Caco-2 (cell line): ENCODE measurements at places on chromosomes 12 and 14. TPM values are rescaled to one million over a fixed set of nuclear protein-coding genes. Genes with fewer than 3 reads are reported as not detected.

DNA sequence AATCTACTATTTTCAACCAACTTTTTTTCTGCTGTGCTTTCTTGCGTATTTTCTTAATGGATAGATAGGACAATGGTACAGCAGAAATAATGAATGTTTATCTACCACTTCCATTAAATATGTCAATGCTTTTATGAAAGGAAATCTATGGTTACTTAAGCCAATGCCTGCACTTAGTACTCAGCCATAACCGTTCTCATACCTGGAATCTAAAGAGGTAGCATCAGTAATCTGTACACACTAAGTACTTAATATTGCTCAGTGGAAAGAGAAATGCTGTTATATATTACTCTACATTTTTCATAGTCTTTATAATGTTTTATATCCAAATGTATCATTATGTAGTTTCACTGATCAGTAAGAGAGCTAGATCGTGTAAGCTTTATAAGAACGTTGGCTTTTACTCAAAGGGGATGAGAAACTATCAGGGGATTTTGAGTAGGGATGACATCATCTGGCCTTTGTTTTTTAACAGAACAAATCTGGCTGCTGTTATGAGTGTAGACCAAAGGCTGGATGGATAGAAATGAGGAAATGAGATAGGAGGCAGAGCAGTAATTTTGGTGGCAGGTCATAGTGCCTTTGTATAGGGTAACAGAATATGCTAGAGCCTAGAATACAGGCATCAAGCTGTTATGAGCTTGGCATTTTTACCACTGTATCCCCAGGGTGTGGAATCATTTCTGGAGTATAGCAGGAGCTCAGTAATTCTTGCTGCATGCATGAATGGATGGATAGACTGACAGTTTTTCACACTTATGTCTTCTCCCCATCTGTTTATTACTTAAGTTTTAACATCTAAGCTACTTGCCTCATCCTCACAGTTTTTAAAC, 34.0 kb downstream of the ALG10B start:
- no peak for DNase-seq
- H3K36me3 ChIP-seq = no peaks in the 10 kb centered on the region
- no peaks in the 10 kb centered on the region for H3K27me3 ChIP-seq

The PRH2 gene
- 0.93 TPM in 1 of 2 replicates, not detected in the other for total RNA-seq

The OTX2 gene
- total RNA-seq = not detected in 2 replicates

- H3K27ac ChIP-seq = no peak overlapping the region
- no peak overlapping the region for H3K4me3 ChIP-seq
- no peaks in the 10 kb centered on the region for H3K36me3 ChIP-seq
- no peaks in the 10 kb centered on the region for H3K4me1 ChIP-seq
- no peaks in the 10 kb centered on the region for H3K27me3 ChIP-seq
- no peak for DNase-seq
Observed at GRCh38 chr12:53602176-53602864, 23.9 kb downstream of the ATF7 start.

DNA sequence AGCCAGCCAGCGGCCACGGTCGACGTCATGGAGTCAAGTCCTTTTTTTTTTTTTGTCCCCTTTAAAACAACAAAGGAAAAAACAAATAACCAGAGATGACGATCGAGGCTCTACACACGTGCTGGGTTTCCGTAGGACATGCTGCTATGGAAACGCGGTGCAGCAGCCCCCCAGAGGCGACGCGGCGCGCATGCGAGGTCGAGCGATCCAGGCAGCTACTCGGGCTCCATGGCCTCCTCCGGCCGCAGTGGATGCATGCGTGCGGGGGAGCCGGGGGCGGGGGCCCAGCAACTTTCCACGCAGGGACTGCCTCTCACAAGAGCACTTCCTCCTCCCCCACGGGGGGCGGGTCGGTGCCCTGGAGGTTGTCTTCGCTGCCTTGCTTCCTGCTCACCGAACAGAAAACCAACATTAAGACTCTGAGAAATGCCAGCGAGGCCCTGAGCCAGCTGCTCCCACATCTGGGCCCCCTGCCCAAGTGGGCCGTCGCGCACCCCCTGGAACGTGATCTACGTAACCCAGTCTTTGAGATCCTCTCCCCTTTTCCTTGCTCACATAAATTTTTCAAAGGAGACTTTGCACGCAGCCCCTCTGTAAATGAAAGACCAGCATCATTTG, 30.7 kb downstream of the P2RX4 start:
- no peak overlapping the region for H3K4me3 ChIP-seq
- no peak for DNase-seq
- no peaks in the 10 kb centered on the region for H3K27me3 ChIP-seq

The FOXM1 gene
- 217 and 222 TPM in 2 replicates for total RNA-seq

- no peak overlapping the region for H3K27ac ChIP-seq
- H3K27me3 ChIP-seq = no peaks in the 10 kb centered on the region
- H3K4me3 ChIP-seq = no peak overlapping the region
- no peaks in the 10 kb centered on the region for H3K36me3 ChIP-seq
Observed at GRCh38 chr14:23513818-23514643, 37.5 kb downstream of the ZFHX2 start.

The LACRT gene
- not detected in 2 replicates for total RNA-seq

GRCh38 chr12:48694038-48694437, 12.0 kb upstream of the KANSL2 start:
- no peaks in the 10 kb centered on the region for H3K27me3 ChIP-seq
- H3K4me1 ChIP-seq = no peaks in the 10 kb centered on the region
- H3K27ac ChIP-seq = no peak overlapping the region
- H3K4me3 ChIP-seq = no peak overlapping the region

The MSI1 gene
- 21.7 and 24.8 TPM in 2 replicates for total RNA-seq
